NCI-H187 treated with DMSO at 0.1 percent for 48 hours (cell line): ENCODE measurements at places on chromosomes 3 and 15.
A peak's percentile ranks its signal among the peaks of the same experiment; 100 is the strongest.

DNA sequence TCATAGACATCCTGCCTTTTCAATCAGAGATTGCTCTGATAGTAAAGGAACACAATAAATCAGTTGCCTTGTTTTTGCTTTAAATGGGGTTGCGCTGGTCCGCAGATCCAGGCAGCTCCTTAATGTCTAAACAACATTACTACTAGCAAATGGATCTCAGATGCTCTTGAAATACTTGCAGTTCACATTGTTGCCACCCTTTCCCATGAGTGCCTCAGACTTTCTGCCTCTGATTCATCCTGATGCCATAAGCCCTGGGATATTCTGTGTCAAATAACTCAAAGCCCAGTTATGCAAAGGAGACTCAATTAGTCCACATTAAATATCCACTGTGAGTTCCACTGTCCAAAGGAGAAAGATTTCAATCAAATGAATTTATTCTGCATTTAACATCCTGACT, 196.7 kb downstream of the PLCH1 start:
- no peak for DNase-seq

- DNase-seq, result no peak
Observed at GRCh38 chr3:66812136-66812535, 186.0 kb upstream of the KBTBD8 start.

GRCh38 chr3:11591002-11591355, 52.7 kb downstream of the VGLL4 start:
- DNase-seq, result no peak

GRCh38 chr3:10251006-10251405, 2.7 kb downstream of the TATDN2 start:
- no peak for DNase-seq

- DNase-seq, result no peak
Observed at GRCh38 chr15:64017082-64017588, 29.1 kb downstream of the DAPK2 start.

DNA sequence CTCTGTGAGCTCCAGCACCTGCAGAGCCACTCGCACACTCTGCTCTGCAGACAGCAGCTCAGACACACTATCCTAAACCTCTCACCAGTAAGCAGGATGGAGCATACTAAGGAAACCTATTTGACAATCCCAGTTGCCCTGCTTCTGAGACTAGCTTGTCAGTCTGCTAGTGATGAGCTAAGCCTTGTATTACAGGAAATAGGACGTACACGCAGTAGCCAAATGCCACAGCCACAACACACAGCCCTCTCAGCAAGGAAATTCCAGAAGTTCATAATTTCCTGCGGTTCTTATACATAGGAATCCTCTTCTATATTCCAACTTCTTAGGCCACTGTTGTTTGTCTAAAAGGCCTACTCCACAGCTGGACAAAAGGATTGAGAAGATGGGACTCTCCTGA, 74.5 kb downstream of the MYLK start:
- DNase-seq, result no peak

DNA sequence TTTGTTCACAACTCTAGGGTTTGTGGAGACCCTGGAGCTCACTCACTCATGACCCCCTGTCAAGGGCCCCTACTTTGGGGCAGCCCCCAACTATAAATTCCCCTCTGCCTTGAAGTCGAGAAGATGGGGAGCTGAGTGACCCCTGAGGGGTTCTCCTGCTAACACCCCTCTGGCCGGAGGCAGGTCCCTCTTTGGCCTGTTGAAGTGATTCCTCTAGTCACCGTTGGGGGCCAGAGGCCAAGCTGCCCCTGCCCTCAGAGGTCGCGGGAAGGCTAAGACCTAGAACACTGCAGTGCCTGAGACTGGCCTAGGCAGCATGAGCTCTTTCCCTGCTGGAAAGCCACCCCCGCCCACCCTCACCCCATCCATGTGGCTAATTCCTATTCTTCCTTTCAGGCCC, 15.4 kb upstream of the SKOR1 start:
- no peak for DNase-seq

GRCh38 chr15:93932164-93932776, 299.1 kb upstream of the MCTP2 start:
- no peak for DNase-seq

DNA sequence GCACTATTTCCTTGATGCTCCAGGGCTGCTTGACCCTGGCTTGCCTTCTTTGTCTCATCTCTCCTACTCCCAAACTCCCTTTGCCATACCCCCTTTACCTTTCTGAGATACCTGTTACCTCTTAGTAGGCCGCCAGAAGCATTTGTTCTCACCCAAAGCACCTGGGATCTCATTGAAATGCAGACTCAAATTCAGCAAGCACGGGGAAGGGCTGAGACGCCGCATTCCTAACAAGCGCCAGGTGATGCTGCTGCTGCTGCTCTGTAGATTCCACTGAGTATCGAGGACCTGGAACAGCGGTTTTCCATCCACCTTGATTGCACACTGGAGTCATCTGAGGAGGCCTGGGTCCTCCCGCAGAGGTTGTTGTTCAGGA, 91.8 kb downstream of the TMEM266 start:
- DNase-seq, result no peak

DNA sequence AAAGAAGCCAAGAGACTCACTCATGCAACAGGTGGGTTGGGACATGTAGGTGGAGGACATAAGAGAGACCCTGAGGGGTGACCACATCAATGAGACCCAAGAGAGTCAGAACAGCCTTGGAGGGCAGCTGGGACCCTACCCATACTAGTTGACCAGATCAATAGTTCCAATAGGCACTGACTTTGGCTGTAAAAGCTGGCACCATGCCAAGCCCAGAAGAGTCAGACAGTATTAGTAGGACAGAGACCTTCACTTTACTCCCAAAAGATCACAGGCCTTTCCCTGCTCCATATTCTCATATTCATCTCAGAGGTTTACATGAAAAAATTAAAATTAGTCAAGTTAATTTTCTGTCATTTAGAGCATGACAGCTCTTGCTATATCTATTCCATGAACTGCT, 20.9 kb upstream of the GABRR3 start:
- DNase-seq, result no peak

GRCh38 chr3:104604326-104605010, 762.2 kb upstream of the ALCAM start:
- no peak for DNase-seq

DNA sequence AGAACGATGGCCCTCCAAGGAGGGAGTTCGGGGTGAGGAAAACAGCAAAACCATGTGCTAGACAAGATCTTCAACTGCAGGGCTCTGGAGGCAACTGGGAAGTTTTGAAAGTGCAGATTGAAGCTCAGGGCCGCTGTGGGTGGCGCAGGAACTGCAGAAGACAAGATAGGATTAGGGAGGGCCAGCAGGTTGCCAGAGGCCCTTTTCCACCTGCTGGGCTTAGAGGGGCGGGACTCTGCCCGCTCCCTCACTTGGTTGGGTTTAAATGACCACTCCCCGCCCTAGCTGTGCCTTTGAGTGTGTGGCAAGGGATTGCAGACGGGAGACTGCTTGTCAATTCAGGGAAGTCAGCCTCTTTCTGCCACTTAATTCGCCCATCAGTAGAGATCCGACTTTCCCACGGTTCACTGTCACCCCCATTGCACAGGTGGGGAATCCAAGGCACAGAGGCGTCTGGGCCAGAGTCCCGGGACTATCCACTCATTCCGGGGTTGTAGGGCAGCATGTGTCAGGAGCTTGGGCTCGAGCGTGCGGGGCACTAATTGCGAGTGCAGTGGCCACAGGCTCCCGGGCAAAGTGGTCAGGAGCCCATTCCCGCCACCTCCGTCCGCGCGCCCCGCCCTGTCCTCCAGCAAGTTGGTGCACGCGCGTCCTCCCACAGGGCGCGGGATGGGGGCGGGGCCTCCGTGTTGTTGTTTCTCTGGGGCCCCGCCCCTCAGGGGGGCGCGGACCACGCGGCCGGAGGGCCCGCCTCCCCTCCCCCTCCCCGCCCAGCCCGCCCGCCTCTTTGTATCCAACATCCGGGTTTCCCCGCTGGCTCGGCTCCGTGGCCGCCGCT, at the start of gene ACVR2B:
ACVR2B (plus strand) TSS at position 816 of the 838 bp plus-strand sequence. CDS start 433 bp downstream, outside the sequence.
- DNase-seq, result peak; percentile 8

- DNase-seq, result no peak
Observed at GRCh38 chr3:191158815-191159214, 40.2 kb upstream of the OSTN start.

GRCh38 chr3:104982130-104982529, 384.6 kb upstream of the ALCAM start:
- no peak for DNase-seq

DNA sequence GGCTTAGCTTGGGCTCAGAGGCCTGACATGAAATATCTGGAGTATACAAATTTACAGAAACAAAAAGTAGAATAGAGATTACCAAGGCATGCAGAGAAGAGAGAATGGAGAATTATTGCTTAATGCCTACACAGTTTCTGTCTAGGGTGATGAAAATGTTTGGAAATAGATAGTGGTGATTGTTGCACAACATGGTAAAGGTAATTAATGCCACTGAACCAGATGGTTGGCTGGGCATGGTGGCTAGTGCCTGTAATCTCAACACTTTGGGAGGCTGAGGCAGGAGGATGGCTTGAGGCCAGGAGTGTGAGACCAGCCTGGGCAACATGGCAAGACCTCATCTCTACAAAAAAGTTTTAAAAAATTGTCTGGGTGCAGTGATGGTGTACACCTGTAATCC, 46.6 kb upstream of the OSBPL11 start:
- no peak for DNase-seq

- no peak for DNase-seq
Observed at GRCh38 chr3:111767756-111768445, 91.2 kb upstream of the PHLDB2 start.

DNA sequence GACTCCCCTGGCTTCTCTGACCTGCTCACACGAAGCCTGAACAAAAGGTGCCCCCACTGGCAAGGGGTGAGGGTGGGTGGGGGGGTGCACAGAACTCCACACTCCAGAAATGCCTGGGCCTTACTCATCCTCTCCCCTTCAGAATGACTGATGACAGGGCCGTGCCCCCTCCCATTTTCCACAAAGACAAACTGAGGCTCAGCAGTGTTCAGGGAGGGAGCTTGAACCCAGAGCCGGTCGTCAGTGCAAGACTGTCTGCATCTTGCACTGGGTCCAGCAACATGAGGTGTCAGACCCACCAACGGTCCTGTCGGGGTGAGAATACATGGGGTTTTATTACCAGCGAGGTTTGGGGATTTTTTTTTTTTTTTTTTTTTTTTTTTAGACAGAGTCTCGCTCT, 15.3 kb downstream of the IGDCC3 start:
- no peak for DNase-seq

GRCh38 chr3:74506246-74506645, 108.2 kb downstream of the CNTN3 start:
- DNase-seq, result no peak

DNA sequence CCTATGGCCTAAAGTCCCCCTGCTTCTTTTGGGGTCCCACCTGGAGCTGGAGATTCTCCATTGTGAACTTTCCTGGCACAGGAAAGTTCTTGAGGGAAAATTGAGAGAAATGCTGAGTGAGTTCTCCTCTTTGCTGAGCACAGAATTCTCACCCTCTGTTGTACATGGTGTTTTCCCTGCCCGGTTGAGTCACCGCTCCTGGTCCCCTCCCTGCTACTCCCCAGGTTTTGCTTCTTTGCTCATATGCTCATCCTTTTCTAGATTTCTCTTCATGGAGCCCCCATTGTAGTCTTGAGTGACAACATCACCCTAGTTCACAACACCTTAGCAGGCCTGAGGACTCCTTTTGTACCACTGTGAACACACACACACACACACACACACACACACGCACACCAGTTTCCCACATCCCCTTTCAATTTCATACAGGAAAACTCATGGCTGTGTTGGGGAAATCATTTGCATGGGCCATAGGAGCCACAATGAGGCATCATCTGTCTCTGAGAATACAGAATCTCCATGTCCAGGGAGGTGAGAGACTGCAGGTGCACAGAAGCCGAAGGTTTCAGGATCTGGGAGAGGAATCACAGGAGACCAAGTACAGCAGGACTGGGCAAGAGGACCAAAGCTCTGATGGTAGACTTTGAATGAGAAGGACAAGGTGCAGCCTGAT, 585.3 kb downstream of the GOLGA6L6 start:
- DNase-seq, result no peak

DNA sequence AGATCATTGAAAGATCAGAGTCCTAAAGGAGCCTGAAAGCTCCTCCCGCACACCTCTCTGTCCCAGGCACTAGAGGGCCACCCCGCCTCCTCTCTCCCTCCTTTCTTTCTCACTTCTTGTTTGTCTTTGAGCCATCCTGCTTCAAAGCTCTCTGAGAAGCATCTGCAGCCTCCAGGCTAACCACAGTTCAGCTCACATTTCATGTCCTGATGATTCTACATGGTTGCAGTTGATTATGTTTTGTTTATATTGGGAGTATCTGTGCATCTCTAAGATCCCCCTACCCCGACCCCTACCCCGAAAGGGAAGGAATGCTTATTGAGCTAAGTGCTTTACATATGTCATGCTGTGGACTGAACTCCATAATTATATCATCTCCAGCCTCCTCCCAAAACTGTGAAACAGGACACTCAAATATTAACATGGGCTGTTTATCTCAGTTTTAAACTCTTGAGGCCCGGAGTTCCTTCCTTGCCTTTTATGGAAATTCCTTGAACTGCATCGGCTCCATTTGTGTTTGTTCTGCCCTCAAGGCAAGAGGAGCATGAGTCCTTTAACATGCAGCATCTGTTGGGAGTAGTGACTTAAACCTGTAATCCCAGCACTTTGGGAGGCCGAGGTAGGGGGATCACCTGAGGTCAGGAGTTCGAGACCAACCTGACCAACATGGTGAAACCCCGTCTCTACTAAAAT, 30.9 kb downstream of the MGLL start:
- DNase-seq, result peak; percentile 38

DNA sequence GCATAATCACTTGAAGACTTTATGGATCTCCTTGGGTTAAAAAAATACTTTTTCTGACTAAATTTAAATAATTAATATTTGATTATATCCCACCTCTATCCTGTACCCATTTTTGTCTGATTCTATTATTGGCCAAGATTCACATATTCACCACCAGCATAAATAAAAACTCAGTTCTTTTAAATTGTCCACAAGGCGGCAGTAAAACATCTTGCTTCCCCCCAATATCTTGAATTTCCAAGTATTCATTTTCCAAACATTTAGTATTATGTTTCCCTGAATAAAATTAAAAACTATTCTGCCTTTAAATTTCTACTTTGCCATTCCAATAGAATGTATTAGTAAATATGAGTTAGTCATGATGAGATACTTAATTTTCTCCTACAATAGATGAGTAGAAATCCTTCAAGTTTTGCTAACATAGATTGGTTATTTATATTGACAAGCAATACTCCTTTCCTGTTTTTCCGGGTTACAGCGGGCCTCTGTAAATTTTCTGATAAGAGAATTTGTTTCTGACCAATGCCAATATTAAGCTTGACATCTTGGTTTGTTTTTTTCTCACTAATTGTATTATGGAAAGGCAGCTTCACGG, 218.7 kb upstream of the MDFIC2 start:
- peak; percentile 1 for DNase-seq

GRCh38 chr3:25430287-25430934, 2.3 kb downstream of the RARB start:
- DNase-seq, result no peak
